Glomerular endothelial cell (primary cell): ENCODE measurements at places on chromosomes 3 and 15. TPM values are rescaled to one million over a fixed set of nuclear protein-coding genes. Genes with fewer than 3 reads are reported as not detected.

- DNase-seq, result no peak
Measured at GRCh38 chr3:190528706-190529105, 14.8 kb downstream of the IL1RAP start.

GRCh38 chr3:33428734-33429133, 11.5 kb downstream of the UBP1 start:
- no peak for DNase-seq

DNA sequence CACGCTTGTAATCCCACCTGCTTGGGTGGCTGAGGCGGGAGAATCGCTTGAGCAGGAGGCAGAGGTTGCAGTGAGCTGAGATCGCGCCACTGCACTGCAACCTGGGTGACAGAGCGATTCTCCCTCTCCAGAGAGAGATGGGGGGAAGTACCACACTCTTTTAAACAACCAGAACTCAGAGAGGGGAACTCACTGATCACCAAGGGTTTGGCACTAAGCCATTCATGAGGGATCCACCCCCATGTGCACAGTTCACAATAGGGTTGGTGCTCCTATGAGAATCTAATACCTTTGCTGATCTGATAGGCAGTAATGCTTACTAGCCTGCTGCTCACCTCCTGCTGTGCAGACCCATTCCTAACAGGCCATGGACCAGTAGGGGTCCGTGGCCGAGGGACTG, 51.6 kb downstream of the QTRT2 start:
- no peak for DNase-seq

SHC4 gene
- total RNA-seq, result 1.1 and 2.8 TPM in 2 replicates

SKOR1 gene
- 0.19 TPM in 1 of 2 replicates, not detected in the other for total RNA-seq
